CD4-positive, alpha-beta T cell treated with Interferon alpha-2 for 1 hour (primary cell): ENCODE measurements at places on chromosomes 13 and 19.

GRCh38 chr13:23899555-23899954 is 2.3 kb upstream of the C1QTNF9B start:
- peak; percentile 40 for DNase-seq

DNA sequence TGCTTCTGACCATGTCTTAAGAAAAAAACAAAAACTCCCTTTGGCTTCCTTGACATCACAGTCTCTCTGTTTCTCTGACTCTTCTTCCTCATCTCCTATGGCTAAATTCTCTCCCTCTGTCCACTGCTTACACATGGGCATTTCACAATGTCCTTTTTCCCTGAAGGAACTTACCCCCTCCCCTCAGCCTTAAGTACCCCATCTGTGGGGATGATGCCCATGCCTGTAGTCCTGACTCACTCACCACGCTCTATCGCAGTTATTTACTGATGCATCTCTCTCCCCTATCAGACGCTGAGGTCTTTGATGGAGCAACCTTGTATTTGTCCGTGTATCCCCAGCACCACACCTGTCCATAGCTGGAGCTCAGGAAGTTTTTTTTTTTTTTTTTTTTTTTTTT is 32.4 kb downstream of the ACTN4 start:
- no peak for DNase-seq

DNA sequence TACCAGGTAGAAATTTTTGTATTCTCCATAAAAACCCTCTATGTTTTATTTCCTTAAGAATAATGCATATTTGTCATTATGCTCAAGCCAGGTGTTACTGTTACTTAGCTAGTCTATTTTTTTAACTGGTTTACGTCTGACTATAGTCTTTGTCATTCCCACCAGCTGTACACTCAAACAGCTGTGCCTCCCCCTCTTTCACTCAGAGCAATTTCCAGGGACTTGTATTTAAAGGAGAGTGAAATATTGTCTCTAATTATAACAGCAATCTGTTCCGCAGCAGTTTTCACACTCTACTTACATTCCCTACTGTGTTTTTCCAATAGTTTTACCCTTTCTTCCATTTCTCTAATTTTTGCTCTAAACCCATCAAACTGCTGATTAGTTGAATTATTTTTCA is 813.6 kb upstream of the MIR17HG start:
- no peak for DNase-seq

DNA sequence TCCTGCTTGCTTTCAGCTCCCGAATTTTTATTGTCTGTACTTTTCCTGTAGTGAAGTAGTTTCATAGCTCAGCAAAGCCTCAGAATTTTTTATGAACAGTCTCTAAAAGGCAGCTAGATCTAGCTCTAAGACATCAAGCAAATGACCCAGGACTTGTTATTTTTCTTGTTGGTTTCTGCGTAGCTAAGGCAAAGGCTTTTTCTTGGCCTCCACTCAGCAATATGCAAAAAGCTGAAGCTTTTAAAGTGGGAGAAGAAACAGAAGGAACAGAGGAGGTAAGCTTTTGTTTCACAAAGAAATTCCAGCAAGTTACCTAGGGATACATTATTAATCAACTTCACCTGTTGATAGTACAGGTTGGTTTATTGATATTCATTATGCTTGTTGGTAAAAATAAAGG is 235.9 kb downstream of the PCDH20 start:
- DNase-seq = no peak

GRCh38 chr13:28401303-28402056 is 93.4 kb downstream of the FLT1 start:
- DNase-seq = peak; percentile 4

GRCh38 chr19:49132974-49133609 is 13.7 kb downstream of the PPFIA3 start:
- no peak for DNase-seq

DNA sequence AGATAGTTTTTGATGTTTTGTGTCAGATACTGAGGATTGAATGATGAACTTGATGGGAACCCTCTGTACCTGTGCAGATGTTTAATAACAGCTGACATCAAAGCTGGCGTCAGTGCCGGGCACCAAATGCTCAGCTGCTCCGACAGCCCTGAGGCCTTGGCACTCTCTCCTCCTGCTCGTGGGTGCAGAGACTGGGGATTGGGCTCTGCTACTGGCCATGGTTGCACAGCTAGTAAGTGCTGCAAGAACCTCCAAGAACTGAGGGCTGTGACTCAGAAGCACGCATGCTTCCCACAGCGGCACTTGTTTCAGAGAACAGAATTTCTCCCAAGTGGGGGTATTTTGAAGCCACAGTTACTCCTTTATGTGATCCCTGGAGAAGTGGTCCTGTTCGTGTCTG is 5.9 kb downstream of the LAMP1 start:
- no peak for DNase-seq

DNA sequence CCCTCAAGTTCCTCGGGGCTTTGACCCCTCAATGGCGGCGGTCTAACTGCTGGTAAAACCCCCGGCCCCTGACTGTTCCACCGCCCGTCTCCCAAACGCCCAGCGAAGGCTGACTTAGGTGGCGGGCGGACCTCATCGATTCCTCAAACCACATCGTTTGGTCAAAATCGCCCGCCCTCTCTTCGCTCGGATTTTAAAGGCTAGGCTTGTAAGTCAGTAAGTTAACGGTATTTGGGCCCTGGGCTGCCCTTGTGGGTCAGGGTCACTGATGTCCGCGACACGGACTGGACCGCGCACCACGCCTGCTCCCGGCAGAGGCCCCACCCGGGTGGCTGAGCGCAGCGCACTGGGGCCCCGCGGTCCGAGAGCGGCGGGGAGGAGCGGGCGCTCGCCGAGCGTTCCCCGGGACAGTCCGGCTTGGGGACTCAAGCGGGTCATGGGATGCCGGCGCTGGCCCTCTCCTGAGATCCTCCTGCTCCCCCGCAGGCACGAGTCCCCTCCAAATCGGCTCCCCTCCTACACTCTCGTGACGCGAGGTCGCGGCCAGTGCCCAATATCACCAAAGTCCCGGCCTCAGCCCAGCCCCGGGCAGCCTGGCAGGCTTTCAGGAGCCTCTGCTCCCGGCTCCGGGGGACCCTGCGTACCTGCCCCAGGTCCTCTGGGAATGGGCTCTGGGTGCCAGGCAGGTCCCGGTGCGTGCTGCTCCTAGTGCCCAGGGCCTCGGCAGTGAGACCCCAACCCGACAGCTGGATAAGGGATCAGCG is 1.0 kb downstream of the FLT1 start:
- DNase-seq = no peak

- no peak for DNase-seq
Observed at GRCh38 chr19:18601875-18602274, 4.7 kb downstream of the CRLF1 start.

- DNase-seq = no peak
Observed at GRCh38 chr13:70310396-70311119, 202.3 kb upstream of the KLHL1 start.

GRCh38 chr19:47723581-47723940 is 10.3 kb downstream of the EHD2 start:
- DNase-seq = peak; percentile 41

GRCh38 chr13:95020298-95020987 is 280.8 kb downstream of the ABCC4 start:
- no peak for DNase-seq

DNA sequence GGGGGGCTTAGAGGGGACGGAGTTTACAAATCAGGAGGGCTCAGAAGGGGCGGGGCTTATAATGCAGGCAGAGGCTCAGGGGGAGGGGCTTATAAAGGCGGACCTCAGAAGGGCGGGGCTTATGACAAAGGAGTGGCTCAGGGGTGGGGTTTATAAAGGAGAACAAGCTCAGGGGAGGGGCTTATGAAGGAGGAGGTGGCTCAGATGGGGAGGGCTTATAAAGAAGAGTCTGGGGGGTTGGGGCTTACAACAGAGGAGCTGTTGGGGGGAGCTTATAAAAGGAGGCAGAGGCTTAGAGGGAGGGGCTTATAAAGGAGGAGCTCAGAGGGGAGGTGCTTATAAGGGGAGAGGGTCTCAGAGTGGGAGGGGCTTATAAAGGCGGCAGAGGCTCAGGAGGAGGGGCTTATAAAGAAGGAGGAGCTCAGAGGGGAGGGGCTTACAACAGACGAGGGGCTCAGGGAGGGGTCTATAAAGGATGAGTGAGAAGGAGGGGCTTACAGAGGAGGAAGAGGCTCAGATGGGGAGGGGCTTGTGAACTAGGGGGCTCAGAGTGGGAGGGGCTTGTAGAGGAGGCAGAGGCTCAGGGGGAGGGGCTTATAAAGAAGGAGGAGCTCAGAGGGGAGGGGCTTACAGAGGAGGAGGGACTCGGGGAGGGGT is 1.0 kb downstream of the SMIM24 start:
- peak; percentile 72 for DNase-seq
